ENCODE measurements at places on chromosomes 2 and 18. TPM values are rescaled to one million over a fixed set of nuclear protein-coding genes. Genes with fewer than 3 reads are reported as not detected.

The SLC19A3 gene
- not detected for total RNA-seq

The GAREM1 gene
- 0.16 TPM for total RNA-seq

The FAM228A gene
- not detected for total RNA-seq

The ADAM23 gene
- total RNA-seq = 0.33 TPM

The CIDEA gene
- total RNA-seq = not detected

The VSNL1 gene
- total RNA-seq = not detected

The ELOA2 gene
- not detected for total RNA-seq
